ENCODE measurements at places on chromosomes 2 and 18.

GRCh38 chr2:112881217-112881985 is 29.6 kb upstream of the IL37 start:
- H3K27ac ChIP-seq: no peak overlapping the region
- no peak for DNase-seq
- no peak overlapping the region for H3K4me3 ChIP-seq
- H3K4me1 ChIP-seq: peaks cover 31% of the 10 kb centered on the region

DNA sequence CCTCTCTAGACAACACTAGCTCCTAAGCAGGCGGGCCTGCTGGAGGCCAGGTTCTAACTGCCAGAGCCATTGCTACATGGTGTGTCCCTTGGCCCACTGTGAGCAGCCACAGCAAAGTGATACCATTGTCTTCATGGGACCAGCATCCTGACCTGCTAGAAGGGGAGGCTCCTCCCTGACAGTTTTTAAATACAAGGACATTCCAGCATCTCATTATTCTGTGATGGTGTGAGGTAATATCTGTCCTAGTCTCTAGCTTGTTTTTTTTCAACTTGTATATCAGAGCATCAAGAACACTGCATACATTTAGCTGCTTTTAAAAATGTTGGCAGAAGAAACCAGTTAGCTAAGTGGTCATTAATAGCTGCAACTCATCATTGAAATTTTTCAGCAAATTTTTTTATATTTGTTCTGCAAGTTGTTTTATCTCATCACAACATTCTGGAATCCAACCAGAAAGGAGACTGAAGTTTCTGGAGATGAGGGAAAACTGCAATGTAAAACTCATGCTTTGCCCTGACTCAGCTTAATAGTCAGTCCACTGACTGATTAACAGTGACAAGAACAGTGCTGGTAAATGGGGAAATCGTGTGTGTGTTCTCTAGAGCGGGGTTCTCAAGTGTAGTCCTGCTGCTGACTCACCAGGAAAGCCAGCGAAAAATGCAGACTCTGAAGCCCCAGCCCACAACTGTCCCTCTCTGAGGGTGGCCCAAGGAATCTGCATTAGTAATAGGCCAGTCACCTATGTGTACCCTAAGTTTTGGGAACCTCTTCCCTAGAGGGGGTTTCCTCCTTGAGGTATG is 17.8 kb downstream of the MAPRE3 start:
- no peaks in the 10 kb centered on the region for H3K27me3 ChIP-seq
- H3K4me1 ChIP-seq: no peaks in the 10 kb centered on the region
- no peak overlapping the region for H3K4me3 ChIP-seq
- DNase-seq: no peak

DNA sequence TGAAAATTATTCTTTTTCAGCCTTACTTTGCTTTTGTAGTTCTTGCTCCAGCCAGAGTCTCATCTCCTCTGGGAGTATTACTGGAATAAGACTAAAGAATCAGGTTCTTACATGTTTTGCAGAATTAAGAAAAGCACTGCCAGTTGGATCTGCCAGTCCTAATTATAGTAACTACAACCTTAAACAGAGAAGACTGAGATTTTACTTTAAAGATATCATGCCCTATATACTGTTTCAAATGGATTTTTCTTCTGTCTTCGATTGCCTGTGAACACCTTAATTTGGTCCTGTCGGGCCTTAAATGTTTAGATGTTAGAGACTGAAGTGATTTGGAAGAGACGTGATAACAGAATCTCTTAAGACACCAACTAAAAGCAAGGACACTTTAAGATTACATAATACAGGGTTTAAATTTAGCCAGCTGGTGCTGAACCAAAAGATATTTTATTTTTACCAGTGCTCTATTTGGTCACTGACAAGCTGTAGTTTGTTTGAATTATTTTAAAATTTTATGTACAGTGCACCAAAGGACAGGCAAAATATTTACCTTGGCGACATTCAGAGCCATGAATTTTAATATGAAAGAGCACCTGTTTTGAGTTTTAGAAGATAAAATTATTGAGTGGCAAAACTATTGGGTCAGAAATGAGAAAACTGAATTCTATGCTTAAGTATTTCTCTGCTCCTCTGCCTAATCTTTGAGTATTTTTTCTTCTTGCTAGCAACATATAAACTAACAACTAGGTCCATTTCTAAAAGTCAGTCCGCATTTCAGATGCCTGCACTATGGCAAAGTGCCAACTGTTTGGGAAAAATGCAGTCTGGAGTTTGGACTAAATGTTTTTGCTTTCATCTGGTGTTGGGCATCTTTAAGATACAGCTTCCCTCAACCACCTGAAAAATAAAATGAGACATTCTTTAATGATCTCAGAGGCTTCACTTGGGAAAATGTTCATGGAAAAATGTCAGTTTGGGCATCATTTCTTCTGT is 300.0 kb downstream of the XIRP2 start:
- H3K4me1 ChIP-seq: no peaks in the 10 kb centered on the region
- H3K4me3 ChIP-seq: no peak overlapping the region
- H3K27ac ChIP-seq: no peak overlapping the region
- no peaks in the 10 kb centered on the region for H3K36me3 ChIP-seq
- DNase-seq: no peak

- no peak overlapping the region for H3K4me3 ChIP-seq
- no peaks in the 10 kb centered on the region for H3K4me1 ChIP-seq
- H3K36me3 ChIP-seq: no peaks in the 10 kb centered on the region
- no peak for DNase-seq
- H3K27ac ChIP-seq: no peak overlapping the region
- no peaks in the 10 kb centered on the region for H3K27me3 ChIP-seq
These were observed 991.9 kb upstream of the CHAC2 start for GRCh38 chr2:52775674-52776073.

DNA sequence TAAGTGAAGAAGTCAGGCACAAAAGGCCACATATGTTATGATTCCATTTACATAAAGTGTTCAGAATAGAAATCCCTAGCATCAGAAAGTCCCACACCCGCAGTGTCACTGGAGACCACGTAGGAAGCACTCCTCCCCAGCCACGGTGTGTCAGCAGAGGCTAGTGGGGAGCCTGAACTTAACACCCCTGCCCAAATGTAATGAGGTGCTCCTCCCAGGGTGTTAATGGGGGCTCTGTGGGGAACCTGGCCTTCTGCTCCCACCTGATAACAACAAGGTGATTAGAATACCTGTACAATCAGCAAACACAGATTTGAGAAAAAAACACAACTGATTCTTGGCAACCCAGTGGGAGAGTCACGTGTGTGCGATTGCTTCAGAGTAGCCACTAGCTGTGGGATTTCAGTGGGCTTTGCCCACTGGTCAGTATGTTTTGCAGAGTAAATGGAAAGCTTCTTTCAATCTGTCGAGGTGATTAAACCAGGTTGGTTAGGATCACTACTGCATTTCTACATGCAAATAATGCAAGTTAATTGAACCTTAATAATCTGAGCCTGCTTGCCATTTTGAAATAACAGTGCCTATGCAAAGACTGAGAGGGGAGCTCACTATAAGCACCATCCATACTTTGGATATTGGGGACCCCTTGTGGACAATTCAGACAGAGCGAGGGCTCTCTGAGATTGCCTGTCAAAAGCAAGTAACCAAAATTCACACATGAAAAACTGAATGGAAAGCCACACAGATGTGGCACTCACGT is 20.6 kb upstream of the ATRAID start:
- H3K4me1 ChIP-seq: no peaks in the 10 kb centered on the region
- no peak overlapping the region for H3K4me3 ChIP-seq
- DNase-seq: no peak
- no peak overlapping the region for H3K27ac ChIP-seq
- no peaks in the 10 kb centered on the region for H3K36me3 ChIP-seq
